Nasal cavity respiratory epithelium epithelial cell of viscerocranial mucosa (primary cell): ENCODE measurements at places on chromosomes 5 and 9. TPM values are rescaled to one million over a fixed set of nuclear protein-coding genes. Genes with fewer than 3 reads are reported as not detected.

Gene PCDHB7
- 0.07 TPM in 1 of 2 replicates, not detected in the other for total RNA-seq

Gene ADAMTSL2
- total RNA-seq = under 0.01 TPM in 1 of 2 replicates, not detected in the other

Gene PCDHGB7
- 1.4 and 9.3 TPM in 2 replicates for total RNA-seq

Gene IL9
- not detected in 2 replicates for total RNA-seq

Gene ADAMTS16
- total RNA-seq = not detected in 2 replicates

Gene INSL6
- not detected in 2 replicates for total RNA-seq

Gene CKMT2
- 0.36 TPM in 1 of 2 replicates, not detected in the other for total RNA-seq

Gene ADAMTS6
- total RNA-seq = 12.2 and 28.7 TPM in 2 replicates

Gene PPP6C
- 11.3 and 17.5 TPM in 2 replicates for total RNA-seq

Gene ANKRD18A
- 1.0 and 1.9 TPM in 2 replicates for total RNA-seq

Gene SPATA31E1
- not detected in 2 replicates for total RNA-seq

Gene SYK
- total RNA-seq = 27.7 and 28.4 TPM in 2 replicates

Gene PCDHGA10
- total RNA-seq = 1.7 and 7.5 TPM in 2 replicates

Gene SHC3
- total RNA-seq = under 0.01 and 0.78 TPM in 2 replicates

Gene ANKS6
- 16.1 and 23.0 TPM in 2 replicates for total RNA-seq

Gene ASPN
- under 0.01 TPM in 1 of 2 replicates, not detected in the other for total RNA-seq

Gene FLT4
- under 0.01 TPM in 1 of 2 replicates, not detected in the other for total RNA-seq

Gene ITGA2
- total RNA-seq = 21.2 and 97.1 TPM in 2 replicates

Gene LOX
- total RNA-seq = 0.34 and 17.3 TPM in 2 replicates

Gene PCDHGA11
- total RNA-seq = 2.1 and 5.3 TPM in 2 replicates

Gene ZDHHC11
- total RNA-seq = 1.0 and 5.0 TPM in 2 replicates

Gene FBP2
- not detected in 2 replicates for total RNA-seq

Gene SLC45A2
- 0.14 TPM in 1 of 2 replicates, not detected in the other for total RNA-seq

Gene SEC24A
- 17.4 and 27.1 TPM in 2 replicates for total RNA-seq

Gene CDX1
- not detected in 2 replicates for total RNA-seq

Gene CCDC112
- 6.5 and 7.0 TPM in 2 replicates for total RNA-seq

Gene ROPN1L
- total RNA-seq = 0.07 TPM in 1 of 2 replicates, not detected in the other

Gene MOB3B
- 0.68 and 4.1 TPM in 2 replicates for total RNA-seq

Gene DEPDC1B
- 1.3 and 2.7 TPM in 2 replicates for total RNA-seq

Gene LMX1B
- under 0.01 and 0.14 TPM in 2 replicates for total RNA-seq

Gene CTSV
- total RNA-seq = 11.4 and 25.6 TPM in 2 replicates

Gene PTGES
- 7.2 and 11.0 TPM in 2 replicates for total RNA-seq

Gene HTR4
- not detected in 2 replicates for total RNA-seq

Gene LCN6
- not detected in 2 replicates for total RNA-seq

Gene RAI14
- total RNA-seq = 34.2 and 187 TPM in 2 replicates

Gene EPB41L4A
- total RNA-seq = 5.8 and 9.8 TPM in 2 replicates

Gene HAND1
- total RNA-seq = not detected in 2 replicates

Gene TAF11L2
- not detected in 2 replicates for total RNA-seq

Gene TNC
- 285 and 483 TPM in 2 replicates for total RNA-seq
